Stimulated activated CD4-positive, alpha-beta T cell treated with anti-CD3 and anti-CD28 coated beads, TNF-alpha, amount 100 ng/mL, for 4 hours (primary cell): ENCODE measurements at places on chromosomes 6 and 20.

- no peak for DNase-seq
Measured at GRCh38 chr20:58616411-58616810, 34.7 kb upstream of the STX16 start.

GRCh38 chr6:36386495-36387439, 702 bp downstream of the ETV7 start:
- DNase-seq = no peak

DNA sequence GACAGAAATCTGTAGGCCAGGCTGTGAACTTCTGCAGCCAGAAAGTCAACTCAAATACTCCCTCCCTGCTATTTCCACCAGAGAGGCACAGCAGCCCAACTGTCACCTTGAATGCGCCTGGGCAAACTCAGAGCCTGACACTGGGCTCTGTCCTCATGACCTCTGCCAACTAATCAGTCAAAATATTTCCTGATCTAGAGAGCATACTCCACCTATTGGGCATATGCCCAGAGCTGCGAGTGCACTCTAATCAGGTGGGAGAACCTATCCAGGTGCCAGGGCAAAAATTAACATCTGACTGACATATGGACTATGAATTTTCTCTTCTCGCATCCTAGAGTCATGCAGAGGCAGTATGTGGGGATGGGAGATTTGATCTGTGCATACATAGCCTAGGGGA, 406.3 kb upstream of the RUNX2 start:
- DNase-seq = no peak

DNA sequence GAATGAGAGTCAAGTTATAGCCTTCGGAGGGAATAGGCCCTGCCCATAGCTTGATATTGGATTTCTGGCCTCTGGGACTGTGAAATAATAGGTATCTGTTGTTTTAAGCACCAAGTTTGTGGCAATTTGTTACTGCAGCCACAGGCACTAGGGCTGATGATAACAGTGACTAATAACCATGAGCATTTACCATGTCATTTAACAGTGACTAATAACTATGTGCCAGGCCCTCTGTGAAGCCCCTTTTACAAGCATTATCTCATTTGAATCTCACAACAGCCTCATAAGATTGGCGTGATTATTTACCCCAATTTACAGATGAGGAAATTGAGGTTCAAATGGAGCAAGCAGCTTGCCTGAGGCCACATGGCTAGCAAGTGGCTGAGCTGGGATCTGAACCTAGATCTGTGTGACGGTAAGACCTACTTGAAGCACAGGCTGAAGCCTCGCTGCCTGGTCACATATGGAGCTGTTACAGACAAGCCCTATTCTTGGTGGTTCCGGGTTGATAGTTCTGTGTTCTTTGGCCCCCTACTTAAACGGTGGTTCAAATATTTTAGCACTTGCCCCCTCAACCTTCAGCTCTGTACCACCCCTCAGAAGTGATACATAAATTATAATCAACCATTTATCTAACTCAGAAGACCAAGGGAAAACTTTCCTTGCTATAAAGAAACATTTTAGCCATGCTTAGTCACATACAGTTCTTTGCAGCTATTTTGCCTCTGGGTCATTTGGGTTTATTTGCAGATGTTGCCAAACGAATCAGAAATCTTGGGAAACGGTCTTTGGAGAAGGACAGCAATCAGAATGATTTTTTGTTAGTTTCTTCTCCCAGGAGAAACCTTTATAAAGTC, 98.3 kb downstream of the ELOVL5 start:
- no peak for DNase-seq

- DNase-seq = no peak
Measured at GRCh38 chr20:61037498-61037897, 214.6 kb upstream of the CDH4 start.

DNA sequence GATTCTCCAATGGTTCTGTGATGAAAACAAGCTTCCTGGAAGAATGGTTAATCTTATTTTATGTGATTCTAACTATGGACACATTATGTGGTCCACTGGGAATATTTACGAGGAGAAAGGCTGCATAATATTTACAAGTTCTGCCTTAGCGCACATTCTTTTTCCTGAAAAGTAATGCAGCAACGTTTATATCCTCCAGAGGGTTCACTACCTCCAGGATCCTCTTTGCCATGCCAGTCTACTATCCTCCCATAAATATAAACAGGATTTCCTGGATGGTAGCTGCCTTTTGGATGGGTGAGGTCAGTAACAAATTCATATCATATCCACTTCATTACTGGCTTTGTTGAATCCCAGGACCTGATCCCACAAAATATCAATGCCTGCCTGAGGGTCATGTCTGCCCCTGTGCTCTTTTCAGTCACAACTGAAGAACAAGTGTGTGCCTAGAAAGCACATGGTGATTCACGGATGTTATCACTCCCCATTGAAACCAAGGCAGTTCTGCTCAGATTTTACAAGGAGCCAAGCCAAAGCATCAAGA, 30.4 kb downstream of the ADGRF5 start:
- DNase-seq = no peak

GRCh38 chr6:6492675-6493074, 95.8 kb upstream of the LY86 start:
- DNase-seq = no peak

DNA sequence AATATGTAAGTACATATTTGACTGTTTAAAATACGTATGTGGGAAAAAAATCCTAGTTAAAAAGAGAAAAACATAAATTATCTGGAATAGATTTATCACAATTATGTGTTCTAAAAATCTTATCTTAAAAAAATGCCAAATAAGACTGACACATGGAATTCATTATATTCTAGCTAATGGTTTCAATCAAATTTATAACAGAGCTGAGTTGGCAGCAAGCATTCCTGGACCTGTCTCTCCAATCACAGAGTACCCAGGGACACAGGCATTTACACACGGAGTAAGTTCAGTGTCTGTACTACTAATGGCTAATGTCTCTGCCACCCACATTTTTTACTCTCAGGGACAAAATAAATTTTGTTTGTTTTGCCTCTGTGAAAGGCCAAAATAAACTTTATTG, 122.3 kb downstream of the RPS12 start:
- DNase-seq = no peak

- no peak for DNase-seq
Measured at GRCh38 chr6:71510057-71510713, 221.6 kb downstream of the OGFRL1 start.

DNA sequence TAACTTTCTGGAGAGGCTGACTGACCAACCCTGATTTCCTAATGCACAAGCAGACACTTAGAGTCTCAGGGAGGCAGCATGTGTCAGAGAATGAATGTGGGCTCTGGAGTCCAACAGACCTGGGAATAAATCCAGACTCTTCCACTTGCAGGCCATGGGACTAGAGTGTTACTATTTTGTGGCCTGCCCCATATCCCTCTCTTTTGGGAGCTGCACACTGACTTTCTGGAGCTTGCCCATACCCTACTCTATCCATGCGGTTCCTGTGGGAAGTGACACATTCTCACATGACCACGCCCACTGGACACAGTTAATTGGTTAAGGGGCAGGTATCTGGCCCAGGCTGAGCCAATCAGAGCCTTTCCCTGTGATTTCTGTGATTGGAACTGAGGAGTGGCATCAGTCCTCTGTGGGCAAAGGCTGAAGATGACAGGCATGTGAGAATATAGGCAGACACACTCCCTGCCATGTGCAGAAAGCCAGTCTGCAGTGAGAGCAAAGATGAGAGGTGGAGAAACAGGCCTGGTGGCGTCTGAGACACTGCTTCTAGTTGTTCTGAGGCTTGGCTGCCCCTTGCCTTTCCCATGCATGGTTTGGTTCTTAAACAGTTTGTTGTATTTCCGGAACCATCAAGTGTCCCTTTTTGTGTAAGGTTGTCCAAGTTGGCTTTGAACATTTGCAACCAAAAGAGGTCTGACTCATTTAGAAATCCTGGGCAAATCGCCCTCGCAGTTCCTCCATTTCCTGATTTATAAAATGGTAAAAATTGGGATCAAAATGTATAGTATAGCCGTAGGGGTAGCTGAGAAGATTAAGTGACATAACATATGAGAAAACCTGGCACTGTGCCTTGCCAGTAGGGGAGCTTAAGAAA, 125.6 kb downstream of the CDC5L start:
- DNase-seq = no peak

DNA sequence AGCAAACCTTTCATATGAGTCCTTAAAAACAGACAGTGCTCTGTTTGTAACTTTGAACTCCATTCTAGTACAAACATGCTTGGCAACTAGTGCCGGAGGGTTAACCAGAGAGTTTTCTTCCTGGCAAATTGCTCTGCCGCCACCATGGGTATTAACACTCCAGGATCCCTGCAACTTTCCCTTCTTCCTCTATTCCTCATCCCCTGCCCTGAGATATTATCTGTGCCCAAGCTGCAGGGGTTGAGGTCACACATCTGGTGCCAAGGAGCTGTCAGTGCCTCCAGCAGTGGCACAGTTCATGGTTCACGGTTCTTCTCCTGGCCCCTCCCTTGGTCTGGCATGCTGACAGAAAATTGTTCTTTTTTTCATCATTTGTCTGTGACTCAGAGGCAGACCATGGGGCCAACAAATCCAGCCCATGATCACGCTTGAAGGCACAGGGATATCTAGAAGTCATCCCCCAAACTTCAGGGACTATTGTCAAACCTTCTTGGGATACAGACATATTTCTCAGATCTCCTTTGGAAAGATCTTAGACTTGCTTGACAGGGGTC, 77.5 kb downstream of the ATXN1 start:
- DNase-seq = no peak

DNA sequence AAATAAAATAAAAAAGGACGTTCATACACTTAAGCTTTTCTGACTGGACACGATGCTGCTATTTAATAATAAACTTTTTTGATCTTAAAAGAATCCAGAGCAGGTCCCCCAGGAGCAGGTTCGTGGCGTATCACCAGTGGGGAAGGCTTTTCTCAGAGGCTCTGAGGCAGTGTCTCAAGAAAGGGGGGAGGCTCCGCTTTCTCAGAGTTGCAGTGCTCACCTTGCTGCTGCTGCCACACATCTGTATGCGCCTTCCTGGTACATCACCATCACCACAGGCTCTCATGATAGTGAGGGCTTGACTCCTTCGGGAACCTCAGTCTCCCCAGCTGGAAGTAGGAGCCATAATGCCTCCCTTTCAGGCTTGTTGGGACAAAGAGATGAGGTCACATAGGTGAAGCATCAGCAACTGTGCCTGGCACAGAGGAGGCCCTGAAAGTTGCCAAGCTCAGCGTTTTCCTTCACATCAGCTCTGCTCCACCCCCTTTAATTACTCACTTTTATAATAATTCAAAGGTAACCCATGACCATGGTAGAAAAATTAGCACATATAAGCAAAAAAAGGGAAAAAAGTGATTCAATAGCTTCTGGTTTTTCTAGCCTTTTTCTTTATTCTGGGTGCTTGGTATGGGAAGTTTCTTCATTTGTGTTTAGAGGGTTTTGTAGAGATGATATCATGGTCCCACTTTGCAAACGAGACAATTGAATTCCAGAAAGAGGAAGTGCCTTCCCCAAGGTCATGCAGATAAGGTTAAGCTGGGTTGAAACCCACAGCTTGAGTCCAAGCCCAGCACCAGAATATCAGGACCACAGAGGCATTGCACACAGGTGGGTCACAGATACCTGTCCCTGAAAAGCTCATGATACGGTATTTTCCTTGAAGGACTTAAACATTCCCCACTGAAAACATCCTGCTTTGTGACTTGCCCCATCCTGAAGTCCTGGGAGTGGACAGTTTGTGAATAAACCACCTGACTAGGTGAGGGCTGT, 24.5 kb downstream of the SRSF3 start:
- DNase-seq = no peak

DNA sequence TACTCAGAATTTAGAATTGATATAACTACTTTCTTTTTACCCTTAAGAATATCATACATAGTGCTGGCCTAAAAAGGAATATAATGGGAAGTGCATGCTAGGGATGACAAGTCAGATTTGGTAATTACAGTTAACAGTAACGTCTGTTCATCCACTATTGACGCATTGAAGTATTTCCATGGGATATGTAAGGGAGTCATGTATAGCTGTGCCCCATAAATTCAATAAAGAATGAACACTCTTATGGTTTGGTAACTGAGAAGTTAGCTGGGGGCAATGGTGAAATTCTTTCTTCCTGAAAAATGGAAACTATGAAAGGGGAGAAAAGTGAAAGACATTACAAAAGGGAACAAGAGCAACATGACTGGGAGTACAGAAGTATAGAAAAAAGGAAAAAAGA, 2.6 kb upstream of the COL19A1 start:
- DNase-seq = no peak

GRCh38 chr6:29723262-29723665, at the start of gene HLA-F:
Gene HLA-F (plus strand): TSS chr6:29723434. CDS start chr6:29723464, 30 bp downstream.
- no peak for DNase-seq

- no peak for DNase-seq
Measured at GRCh38 chr20:45538209-45538799, 978 bp downstream of the WFDC6 start.

GRCh38 chr20:62782893-62783278, 13.4 kb upstream of the MRGBP start:
- no peak for DNase-seq

DNA sequence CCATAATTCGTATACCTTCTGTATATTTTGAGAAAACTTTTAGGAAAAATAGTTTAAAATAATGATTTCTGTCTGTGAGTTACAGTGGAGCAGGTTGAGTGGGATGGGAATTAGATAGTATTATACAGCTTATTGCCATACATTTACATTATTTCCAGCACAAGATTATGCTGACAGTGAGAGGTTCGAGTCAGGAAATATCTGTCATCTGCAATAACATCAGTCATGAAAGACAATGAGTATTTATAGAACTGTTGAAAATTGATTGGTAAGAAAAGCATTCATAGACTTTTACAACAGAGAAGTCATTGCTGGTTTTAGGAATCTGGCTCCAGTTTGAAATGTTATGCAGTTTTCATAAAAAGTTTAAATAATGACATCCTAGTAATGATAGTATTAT, 45.9 kb downstream of the FAM135A start:
- DNase-seq = no peak

DNA sequence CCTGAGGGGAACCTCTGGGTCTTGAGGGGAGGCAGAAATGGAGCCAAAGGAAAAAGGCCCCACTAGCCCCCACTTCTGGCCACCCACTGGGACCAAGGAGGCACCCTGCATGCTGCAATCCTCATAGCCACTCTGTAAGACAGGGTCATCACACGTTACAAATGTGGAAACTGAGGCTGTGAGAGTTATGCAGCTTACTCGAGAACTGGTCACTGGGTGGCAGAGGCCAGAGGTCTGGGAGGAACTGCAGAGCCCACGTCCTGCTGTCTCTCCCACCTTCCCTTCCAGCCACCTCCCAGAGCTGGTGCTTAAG, 18.1 kb downstream of the LEMD2 start:
- DNase-seq = no peak

DNA sequence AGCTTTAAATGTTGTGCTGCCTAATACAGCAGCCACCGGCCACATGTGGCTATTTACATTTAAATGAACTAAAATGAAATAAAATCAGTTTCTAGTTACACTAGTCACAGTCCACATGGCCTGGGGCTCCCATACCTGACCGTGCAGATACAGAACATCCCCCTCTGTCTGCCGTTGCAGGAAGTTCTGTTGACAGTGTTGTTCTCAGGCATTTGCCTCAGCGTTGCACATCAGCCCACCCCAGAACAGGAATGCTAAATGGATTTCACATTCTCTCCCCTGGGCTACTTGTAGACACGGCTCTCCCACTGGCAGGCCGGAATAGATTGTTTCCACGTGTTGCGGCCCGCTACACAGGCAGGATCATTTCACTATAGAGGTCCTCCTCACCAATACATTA, 26.3 kb downstream of the JAG1 start:
- DNase-seq = no peak

GRCh38 chr6:127118298-127119101, at the start of gene RSPO3:
Gene RSPO3 (plus strand): TSS chr6:127118671. CDS start chr6:127119193, 522 bp downstream.
- no peak for DNase-seq
